HepG2 (cell line): ENCODE measurements at places on chromosomes 4 and X.

DNA sequence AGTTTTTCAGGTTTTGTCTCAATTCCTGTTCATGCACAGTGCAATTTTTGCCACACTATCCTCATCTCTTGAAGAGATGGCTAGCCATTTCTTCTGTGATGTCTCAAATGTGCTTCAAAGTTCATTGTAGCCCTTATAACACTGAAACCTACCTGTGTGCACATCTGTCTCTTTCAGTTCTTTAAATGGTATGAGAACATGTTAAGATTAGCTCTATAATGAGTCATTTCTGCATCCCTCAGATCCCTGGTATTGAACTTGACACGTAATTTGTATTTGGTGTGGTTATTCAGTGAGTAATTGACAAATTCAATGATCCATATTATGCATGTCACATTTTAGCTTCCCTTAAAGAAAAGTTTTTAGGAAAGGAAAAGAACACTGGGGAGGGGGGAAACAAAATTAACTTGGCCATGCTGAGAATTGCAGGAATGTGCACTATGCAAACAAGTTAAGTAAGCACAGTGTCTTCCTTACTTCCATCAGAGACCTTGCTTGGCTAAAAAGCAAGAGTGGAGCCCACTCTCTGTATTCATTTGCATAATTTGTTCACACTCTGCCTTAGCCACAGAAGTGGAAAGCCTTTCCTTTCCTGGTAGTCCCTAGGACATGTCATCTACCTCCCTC, 659.8 kb upstream of the MAGEB2 start:
- no peak for DNase-seq

DNA sequence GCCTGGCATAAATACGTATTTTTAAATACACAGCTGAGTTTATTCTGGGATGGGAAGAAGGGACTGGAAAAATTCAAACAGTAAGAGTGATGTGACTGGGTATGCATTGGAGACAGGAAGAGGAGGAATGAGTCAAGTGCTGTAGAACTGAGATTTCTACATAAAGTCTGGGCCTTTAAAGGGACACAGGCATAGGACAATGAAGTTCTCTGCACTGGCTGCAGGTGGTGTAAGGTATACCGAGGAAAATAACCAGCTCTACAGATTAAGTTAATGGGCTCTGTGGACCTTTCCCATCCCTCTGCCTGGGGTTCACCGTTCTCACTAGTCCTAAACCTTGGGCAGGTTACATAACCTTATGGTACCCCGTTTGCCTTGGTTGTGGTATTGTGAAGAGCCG, 68.7 kb downstream of the DHX15 start:
- DNase-seq: no peak

DNA sequence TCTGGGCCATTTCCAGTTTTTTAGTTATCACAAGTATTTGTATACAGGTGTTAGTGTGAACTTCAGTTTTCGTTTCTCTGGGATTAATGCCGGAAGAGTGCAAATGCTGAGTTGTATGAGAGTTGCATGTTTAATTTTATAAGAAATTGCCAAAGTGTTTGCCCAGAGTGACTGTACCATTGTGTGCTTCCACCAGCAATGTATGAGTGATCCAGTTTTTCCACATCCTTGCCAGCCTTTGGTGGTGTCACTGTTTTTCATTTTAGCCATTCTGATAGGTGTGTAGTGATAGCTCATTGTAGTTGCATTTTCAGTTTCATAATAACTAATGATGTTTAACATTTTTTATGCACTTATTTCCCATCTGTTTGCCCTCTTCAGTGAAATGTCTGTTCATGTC, 18.4 kb downstream of the PLS3 start:
- no peak for DNase-seq

GRCh38 chr4:19024047-19024446, 1002.5 kb upstream of the LCORL start:
- DNase-seq: no peak

DNA sequence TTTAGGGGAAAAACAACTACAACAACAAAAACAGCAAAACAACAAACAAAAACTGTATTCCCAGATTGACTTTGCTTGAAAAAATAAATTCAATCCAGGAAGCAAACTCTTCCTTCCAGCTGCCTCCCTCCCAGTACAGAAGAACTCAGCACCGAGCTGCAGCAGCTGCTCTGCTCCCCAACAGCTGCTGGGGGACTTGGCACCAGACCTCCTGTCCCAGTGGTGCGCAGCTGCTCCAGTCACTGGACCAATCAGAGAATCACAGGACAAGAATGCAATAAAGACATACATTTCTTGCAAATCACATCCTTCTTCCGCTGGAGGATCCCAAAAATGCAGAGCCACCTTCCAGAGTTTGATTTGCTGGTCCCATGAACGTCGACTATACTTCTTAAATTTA, 11.8 kb upstream of the FAM53A start:
- DNase-seq: no peak

DNA sequence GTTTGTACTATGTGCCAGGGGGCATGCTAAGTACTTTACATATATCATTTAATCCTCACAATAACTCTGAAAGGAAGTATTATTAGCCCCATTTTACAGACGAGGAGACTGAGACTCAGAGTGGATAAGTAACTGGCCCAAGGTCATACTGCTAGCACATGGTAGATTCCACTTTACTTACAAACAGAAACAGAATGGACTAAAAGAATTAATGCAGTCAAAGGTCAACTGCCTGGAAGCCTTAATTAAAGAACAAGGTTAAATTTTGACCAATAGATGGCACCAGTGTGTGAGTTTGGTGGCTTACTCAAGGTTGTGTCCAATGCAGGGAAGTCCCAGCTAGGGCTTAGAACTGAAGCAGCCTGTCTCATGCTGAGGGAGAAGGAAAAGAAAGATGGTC, 4.7 kb downstream of the RIPPLY1 start:
- peak; percentile 80 for DNase-seq

DNA sequence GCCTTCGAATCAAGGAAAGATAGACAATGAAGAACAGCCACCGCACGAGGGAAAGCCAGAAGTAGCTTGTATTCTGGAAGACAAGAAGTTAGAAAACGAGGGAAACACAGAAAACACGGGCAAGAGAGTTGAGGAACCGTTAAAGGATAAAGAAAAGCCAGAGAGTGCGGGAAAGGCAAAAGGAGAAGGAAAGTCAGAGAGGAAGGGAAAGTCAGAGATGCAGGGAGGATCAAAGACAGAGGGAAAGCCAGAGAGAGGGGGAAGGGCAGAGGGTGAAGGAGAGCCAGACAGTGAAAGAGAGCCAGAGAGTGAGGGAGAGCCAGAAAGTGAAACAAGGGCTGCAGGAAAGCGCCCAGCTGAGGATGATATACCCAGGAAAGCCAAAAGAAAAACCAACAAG, 1.4 kb downstream of the TCEAL2 start:
- no peak for DNase-seq

DNA sequence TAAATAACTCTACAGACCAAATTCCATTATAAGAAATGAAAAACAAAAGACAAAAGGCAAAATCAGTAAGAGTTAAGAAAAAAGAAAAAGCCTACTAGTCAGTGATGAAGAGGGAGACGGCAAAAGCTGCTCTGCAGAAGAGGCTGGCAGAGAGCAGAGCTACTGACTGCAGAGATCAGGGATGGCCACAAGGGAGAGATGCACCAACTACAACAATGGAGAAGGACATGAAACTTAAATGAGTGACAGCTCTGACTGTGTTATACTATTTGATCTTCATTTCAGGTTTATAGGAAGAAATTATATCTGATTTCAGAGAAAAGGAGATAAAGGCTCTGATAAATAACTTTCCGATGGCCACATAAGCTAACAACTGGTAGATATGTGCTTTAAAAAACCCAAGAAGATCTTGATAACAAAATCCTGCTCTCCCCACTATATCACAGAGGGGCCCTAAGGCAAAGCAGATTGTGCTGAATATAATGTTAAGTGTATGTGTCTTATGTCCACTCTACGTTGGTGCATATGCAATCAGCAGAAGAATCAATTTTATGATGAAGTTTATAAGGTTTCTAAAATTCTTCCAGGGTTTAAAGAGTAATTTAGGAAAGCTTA, 58.4 kb upstream of the COX18 start:
- peak; percentile 9 for DNase-seq

DNA sequence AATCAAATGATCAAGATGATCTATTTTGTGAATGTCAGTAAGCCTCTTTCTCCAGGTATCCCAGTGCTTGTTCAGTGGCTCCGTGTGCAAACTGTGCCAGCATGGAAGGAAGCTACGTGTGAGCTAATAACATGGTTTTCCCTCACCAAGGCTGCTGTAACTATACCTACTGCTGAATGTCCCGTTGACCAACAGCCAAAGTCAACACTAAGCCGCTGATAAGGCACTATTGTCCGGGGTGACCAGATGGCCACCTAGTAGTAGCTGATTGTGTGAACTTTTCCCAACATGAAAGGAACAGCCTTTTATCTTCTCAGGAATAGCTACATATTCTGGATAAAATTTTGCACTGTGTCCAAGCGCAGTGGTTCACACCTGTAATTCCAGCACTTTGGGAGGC, 58.0 kb upstream of the ABCG2 start:
- DNase-seq: peak; percentile 84

DNA sequence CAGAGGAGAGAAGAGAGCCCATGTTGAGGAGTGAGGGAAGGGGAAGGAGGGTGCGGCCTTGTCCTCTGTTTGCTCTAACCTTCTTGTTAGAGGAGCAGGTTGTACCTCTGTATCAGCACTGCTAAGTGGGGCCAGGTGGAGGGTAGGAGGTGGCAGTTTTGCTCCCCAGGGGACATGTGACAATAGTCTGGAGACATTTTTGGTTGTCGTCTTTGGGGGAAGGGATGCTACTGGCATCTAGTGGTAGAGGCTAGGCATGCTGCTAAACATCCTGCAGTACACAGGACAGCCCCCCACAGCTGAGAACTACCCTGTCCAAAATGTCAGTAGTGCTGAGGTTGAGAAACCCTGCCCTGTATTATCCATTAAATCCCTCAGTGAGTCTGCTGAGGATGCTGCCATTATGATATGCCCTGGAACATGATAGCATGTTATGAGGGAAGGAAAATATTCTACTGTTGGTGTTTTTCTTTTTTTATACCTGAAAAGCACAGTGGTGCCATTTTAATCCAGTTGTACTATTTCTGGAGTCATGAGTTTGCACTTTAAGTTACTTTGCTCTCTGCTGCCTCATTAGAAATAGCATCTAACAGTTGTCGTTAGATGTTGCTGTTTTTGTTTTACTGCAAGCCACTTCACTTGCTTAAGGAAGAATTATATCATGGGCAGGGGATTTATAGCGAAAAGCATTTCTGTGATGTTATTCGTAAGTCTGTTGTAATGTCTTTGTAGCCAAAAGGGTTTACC, 90.6 kb downstream of the LRP2BP start:
- peak; percentile 30 for DNase-seq
